ENCODE measurements at places on chromosomes 13 and 19. TPM values are rescaled to one million over a fixed set of nuclear protein-coding genes. Genes with fewer than 3 reads are reported as not detected.

The ZFR2 gene
- polyA plus RNA-seq: 1.7 TPM

The JAK3 gene
- polyA plus RNA-seq: 2.8 TPM

The KLK4 gene
- 0.22 TPM for polyA plus RNA-seq

The OR4F17 gene
- not detected for polyA plus RNA-seq

The SLC10A2 gene
- polyA plus RNA-seq: 0.34 TPM

The URAD gene
- not detected for polyA plus RNA-seq

The SIGLEC12 gene
- polyA plus RNA-seq: 0.13 TPM

The RASIP1 gene
- polyA plus RNA-seq: 18.7 TPM

The CEACAM4 gene
- not detected for polyA plus RNA-seq

The C13orf42 gene
- polyA plus RNA-seq: 0.66 TPM
